ENCODE measurements at places on chromosomes 4 and X. TPM values are rescaled to one million over a fixed set of nuclear protein-coding genes. Genes with fewer than 3 reads are reported as not detected.

- DNase-seq, result no peak
- no peak overlapping the region for H3K27ac ChIP-seq
- H3K36me3 ChIP-seq, result no peaks in the 10 kb centered on the region
- no peaks in the 10 kb centered on the region for H3K4me1 ChIP-seq
These were observed 7.9 kb upstream of the ATRX start for GRCh38 chrX:77793946-77794345.

Gene EDNRA
- total RNA-seq, result not detected

Gene UGT2A3
- total RNA-seq, result not detected

Gene MBTPS2
- 5.6 TPM for total RNA-seq

Gene DCAF16
- 73.9 TPM for total RNA-seq

DNA sequence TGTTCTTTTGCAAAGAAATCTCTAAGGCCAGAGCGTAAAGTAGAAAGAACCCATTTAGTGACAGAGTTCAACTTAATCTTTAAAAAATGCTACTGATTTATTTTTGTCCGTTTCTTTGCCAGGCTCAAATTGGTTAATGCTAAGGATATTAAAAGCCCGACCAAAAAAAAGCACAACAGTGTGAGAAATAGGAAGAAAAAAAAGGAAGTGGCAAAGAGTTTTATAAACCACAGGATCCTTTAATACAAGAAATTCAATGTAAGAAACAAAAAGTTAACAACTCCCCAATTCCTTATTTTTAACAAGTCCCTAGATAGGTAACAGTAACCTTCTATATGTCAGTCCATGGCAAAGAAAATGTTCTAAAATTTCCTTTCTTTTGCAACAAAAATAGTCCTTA lies 480.4 kb downstream of the ACTRT1 start:
- H3K27ac ChIP-seq, result no peak overlapping the region
- DNase-seq, result no peak
- no peaks in the 10 kb centered on the region for H3K36me3 ChIP-seq
- no peak overlapping the region for H3K4me3 ChIP-seq
- no peaks in the 10 kb centered on the region for H3K4me1 ChIP-seq
- H3K27me3 ChIP-seq, result no peaks in the 10 kb centered on the region

DNA sequence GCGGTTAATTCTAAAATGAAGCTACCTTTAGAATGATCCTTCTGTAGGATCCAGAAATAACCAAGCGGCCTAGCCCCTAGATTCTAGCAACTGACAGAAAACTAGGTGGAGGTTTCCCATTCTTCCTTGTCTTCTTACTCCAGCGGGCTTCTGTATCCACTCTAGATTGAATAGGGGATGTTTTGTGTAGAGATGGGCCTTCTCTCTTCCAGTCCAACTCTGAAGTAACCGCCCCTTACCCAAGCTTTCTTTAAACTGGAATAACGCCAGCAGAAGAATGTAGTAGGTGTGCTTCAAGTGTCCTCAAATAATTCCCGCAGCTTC lies 386 bp upstream of the TMEM184C start:
- peak overlapping the region; percentile 80 for H3K27ac ChIP-seq
- H3K27me3 ChIP-seq, result no peaks in the 10 kb centered on the region
- no peak for DNase-seq
- H3K4me1 ChIP-seq, result peaks cover 20% of the 10 kb centered on the region
- H3K4me3 ChIP-seq, result peak overlapping the region; percentile 54

- peaks cover 12% of the 10 kb centered on the region for H3K4me1 ChIP-seq
- H3K4me3 ChIP-seq, result no peak overlapping the region
- no peaks in the 10 kb centered on the region for H3K36me3 ChIP-seq
- DNase-seq, result no peak
- H3K27ac ChIP-seq, result no peak overlapping the region
These were observed 9.9 kb downstream of the NSG1 start for GRCh38 chr4:4396628-4397440.

DNA sequence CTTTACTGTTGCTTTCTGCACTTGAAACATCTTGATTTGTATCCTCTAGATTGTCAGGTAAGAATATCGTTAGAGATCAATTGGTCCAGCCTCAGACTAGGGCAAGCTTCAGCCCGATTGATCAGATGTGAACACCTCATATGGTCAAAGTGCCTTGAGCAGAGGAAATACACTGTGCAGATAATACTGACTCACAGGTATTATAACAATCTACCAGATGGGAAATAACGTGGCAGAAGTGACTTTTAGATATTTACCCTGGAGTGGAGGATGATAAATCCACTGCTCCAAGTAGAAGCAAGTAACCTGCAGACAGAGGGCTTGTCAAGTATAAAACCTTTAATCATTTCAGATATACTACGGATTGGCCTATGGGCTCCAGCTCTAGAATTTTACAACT lies 17.9 kb downstream of the VEGFC start:
- no peak overlapping the region for H3K4me3 ChIP-seq
- no peaks in the 10 kb centered on the region for H3K27me3 ChIP-seq
- no peaks in the 10 kb centered on the region for H3K36me3 ChIP-seq
- H3K27ac ChIP-seq, result no peak overlapping the region
- DNase-seq, result no peak
- H3K4me1 ChIP-seq, result no peaks in the 10 kb centered on the region

Gene ITM2A
- 34.7 TPM for total RNA-seq

GRCh38 chrX:123487669-123488068 lies 245.2 kb downstream of the THOC2 start:
- H3K27me3 ChIP-seq, result no peaks in the 10 kb centered on the region
- no peaks in the 10 kb centered on the region for H3K4me1 ChIP-seq
- no peaks in the 10 kb centered on the region for H3K36me3 ChIP-seq
- H3K4me3 ChIP-seq, result no peak overlapping the region
- no peak for DNase-seq

Gene MND1
- 0.33 TPM for total RNA-seq

- no peak within 1 kb of the TSS for H3K27ac ChIP-seq
- peak; percentile 70 for DNase-seq
- no peak within 1 kb of the TSS for H3K4me3 ChIP-seq
These were observed at the start of gene PRDM8 for GRCh38 chr4:80196922-80197573. Gene PRDM8, plus strand, starts transcription at chr4:80197503. Its CDS starts 2,578 bp downstream, at chr4:80200081.

Measured in natural killer cell (primary cell).